ENCODE measurements at places on chromosomes 5 and 9. TPM values are rescaled to one million over a fixed set of nuclear protein-coding genes. Genes with fewer than 3 reads are reported as not detected.

DNA sequence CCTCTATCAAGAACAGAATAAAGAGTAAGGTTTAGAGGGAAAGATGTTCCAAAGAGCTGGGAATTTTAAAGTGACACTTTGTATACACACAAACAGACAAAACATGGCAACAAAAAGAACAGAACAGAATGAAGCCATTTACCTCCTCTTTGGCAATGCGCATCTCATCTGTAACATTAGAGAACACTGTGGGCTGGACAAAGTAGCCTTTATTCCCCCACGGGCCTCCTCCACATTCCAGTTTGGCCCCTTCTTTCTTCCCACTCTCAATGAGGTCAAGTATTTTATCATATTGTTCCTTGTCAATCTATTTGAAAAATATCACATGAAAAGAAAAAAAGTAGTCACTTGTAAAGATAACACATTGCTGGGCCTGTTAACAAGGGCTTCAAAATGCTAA, 41.0 kb downstream of the ALDH1A1 start:
- peaks cover 2% of the 10 kb centered on the region for H3K27me3 ChIP-seq
- H3K4me1 ChIP-seq = no peaks in the 10 kb centered on the region
- H3K36me3 ChIP-seq = no peaks in the 10 kb centered on the region
- no peak overlapping the region for H3K4me3 ChIP-seq

The ACO1 gene
- 6.9 TPM for total RNA-seq

DNA sequence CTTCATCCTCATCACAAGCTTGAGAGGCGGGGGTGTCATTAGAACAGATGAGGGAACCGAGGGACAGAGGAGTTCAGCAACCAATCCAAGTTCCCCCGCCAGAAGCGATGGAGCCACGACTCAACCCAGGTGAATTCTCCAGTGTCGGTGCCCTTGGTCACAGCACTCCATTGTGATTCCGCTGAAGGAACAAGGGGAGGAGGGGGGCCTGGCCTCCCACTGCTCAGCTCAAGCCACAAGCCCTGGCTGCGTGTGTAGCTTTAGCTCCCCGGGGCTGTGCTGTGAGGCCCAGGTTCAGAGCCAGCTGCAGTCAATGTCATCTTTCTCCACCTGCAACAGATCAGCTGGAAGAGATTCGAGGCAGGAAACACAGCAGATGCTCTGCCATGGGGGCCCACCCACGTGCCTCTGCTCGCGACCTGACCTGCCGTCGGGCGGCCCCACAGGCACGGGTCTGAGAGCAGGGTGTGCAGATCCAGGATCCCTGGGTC, 72.6 kb downstream of the GTF3C4 start:
- H3K27me3 ChIP-seq = peaks cover 42% of the 10 kb centered on the region
- no peak overlapping the region for H3K4me3 ChIP-seq
- no peaks in the 10 kb centered on the region for H3K36me3 ChIP-seq
- no peak for DNase-seq
- no peaks in the 10 kb centered on the region for H3K4me1 ChIP-seq
- H3K27ac ChIP-seq = no peak overlapping the region

GRCh38 chr5:56638768-56639238, 176.5 kb upstream of the MAP3K1 start:
- no peak overlapping the region for H3K27ac ChIP-seq
- no peak for DNase-seq
- H3K27me3 ChIP-seq = peaks cover 11% of the 10 kb centered on the region
- peaks cover 4% of the 10 kb centered on the region for H3K36me3 ChIP-seq

GRCh38 chr9:71844808-71845207, 66.2 kb downstream of the ABHD17B start:
- H3K4me3 ChIP-seq = no peak overlapping the region
- H3K36me3 ChIP-seq = no peaks in the 10 kb centered on the region
- H3K4me1 ChIP-seq = no peaks in the 10 kb centered on the region
- no peak for DNase-seq
